A549 treated with ZK216348 at 1 μM for 4 hours (cell line): ENCODE measurements at places on chromosomes 3 and 15. TPM values are rescaled to one million over a fixed set of nuclear protein-coding genes. Genes with fewer than 3 reads are reported as not detected.

FAM162A gene
- total RNA-seq, result 32.2 to 44.2 TPM (median 33.9 TPM) in 5 replicates

GRIP2 gene
- total RNA-seq, result 0.52 to 2.0 TPM (median 1.4 TPM) in 5 replicates

SNTN gene
- not detected in 5 replicates for total RNA-seq

TICRR gene
- 10.0 to 14.1 TPM (median 13.3 TPM) in 5 replicates for total RNA-seq

USP19 gene
- total RNA-seq, result 10.8 to 25.5 TPM (median 24.1 TPM) in 5 replicates

IGF1R gene
- total RNA-seq, result 41.2 to 72.0 TPM (median 48.7 TPM) in 5 replicates

ST3GAL6 gene
- total RNA-seq, result 0.59 to 1.9 TPM (median 1.2 TPM) in 5 replicates

MYZAP gene
- total RNA-seq, result 0.66 to 0.98 TPM (median 0.87 TPM) in 5 replicates

SERPINI2 gene
- not detected in 5 replicates for total RNA-seq

CELF6 gene
- total RNA-seq, result 0.07 to 0.25 TPM (median 0.15 TPM) in 5 replicates

P2RY1 gene
- 0.34 to 0.57 TPM (median 0.54 TPM) in 5 replicates for total RNA-seq

SAMD7 gene
- total RNA-seq, result not detected in 5 replicates

MAP6D1 gene
- 4.0 to 7.8 TPM (median 6.9 TPM) in 5 replicates for total RNA-seq
